ENCODE measurements at places on chromosomes 1 and 21.
A peak's percentile ranks its signal among the peaks of the same experiment; 100 is the strongest.

DNA sequence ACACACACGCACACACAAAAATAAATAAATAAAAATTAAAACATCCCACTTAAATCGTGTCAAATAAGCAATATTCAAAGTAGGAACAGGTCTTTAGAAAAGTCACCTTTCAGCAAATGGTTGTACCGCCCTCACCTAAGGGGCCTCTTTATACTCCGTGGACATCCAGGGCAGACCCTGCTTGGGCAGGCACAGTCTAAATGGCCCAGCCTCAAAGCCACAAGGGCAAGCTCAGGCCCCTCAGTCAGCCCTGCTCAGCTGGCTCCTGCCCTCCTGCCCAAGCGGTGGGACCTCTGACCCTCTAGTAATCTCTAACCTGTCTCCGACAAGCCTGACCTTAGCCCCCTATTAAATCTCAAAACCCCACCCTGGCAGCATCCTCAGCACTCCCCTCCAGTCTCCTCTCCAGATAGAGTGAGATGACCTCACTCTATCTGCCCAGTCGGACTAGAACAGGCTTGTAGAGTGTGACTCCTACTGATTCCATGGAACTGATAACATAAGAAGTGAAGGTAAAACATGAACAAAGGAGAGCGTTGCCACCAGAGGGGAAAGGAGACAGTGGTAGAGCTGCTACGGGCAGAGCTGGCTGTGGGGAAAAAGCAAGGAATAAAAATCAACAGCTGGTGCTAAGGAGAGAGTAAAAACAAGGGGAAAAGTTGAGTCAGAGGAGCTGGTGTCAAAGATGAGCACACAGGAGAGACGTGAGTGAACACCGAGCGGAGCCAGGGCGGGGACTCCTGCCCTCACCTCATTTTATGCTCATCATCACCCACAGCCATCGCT is 36.0 kb downstream of the SIPA1L2 start:
- no peak for DNase-seq

- no peak for DNase-seq
Measured at GRCh38 chr1:39713557-39713956, 22.3 kb upstream of the HPCAL4 start.

- no peak for DNase-seq
Measured at GRCh38 chr1:29096231-29096886, 27.3 kb downstream of the TMEM200B start.

GRCh38 chr1:69777971-69778370 is 210.2 kb downstream of the LRRC7 start:
- no peak for DNase-seq

DNA sequence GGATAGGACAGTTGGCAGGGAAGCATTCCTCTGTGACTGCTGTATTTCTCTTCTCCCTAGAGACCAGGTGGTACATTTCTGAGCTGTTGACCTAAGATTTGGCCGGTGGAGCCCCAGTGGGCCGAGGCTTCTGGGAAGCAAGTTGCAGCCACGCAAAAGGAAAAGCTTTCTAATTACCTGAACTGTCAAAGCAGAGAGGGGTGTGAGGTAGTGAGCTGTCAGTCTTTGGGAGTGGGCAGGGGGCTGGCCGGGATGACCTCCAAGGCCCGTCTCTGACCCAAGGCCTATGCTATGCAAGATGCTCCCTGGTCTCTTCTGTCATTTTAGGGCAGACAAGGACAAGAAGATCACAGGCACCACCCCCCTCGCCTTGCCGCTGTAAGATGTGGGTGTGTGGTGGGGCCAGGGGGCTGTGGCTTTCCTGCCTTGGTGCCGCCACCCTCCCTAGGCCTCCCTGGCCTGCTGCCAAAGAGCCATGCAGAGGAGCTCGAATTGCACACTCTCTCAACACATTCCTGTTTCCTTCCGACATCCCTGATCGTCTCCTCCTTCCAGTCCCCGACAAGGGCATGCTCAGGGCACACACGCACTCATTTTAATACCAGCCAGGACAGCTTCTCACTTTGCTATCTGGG is 7.7 kb downstream of the PADI1 start:
- peak; percentile 73 for DNase-seq

DNA sequence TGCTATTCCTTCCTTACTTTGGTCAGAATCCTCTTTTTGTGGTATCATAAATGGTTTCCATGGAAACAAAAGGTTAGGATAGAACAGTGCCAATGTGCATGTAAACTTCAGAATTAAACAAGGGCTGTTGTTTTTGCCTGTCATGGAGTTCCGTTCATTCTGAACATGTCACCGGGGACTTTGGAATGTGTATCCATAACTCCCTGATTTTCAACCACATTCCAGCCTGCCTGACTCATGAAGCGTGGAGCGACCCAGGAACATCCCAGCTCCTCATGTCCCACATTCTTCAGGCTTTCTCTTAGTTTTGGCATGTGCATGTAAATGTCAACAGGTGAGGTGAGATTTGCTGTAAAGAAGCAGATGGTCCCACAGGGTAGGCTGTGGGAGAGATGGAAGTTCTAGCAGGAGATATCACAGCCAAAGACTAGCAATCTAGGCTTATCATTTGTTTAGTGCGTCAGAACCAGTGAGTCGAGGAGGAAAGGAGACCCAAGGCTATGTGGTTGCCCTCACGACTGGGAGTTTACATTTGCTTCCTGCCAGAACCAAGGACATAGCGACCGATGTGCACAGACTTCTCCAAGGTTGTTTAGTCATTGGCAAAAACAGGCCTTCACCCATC is 23.0 kb upstream of the DNAJC11 start:
- DNase-seq = no peak

- no peak for DNase-seq
Measured at GRCh38 chr1:165686971-165687433, 11.4 kb downstream of the ALDH9A1 start.

- DNase-seq = no peak
Measured at GRCh38 chr1:167500283-167500860, 18.0 kb downstream of the CD247 start.

DNA sequence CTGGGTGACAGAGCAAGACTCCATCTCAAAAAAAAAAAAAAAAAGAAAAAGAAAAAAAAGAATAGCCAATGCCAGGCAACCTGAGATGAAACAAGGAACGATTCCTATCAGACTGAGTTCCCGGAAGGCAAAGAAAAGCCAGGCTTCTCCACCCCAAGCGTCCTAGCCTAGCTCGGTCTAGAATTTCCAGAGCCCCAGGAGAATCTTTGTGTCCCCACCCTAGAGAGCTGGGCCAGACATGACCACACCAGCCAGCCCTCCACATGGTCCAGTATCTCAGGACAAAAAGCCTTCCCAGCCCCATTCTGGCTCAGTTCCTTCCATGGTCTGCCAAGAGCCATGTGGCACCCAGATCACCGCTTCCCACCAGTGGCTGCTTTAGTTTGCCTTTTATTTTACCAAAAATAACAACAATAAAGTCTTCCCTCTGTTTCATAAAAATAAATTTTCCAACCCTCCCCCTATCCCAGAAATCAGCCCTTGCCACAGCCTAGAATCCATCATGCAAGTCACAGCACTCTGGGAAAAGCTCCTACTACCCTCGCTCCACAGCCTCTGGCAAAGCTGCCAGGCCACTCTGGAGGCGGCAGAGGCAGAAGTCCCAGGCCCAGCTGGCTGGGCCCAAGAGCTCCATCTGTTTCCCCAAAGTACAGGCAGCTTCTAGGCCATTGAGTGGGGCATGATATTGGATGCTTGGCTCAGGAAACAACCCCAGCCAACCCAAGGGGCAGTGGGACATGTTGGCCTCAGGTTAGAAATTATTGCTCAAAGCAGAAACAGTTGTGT is 3.5 kb upstream of the MKNK1 start:
- no peak for DNase-seq

DNA sequence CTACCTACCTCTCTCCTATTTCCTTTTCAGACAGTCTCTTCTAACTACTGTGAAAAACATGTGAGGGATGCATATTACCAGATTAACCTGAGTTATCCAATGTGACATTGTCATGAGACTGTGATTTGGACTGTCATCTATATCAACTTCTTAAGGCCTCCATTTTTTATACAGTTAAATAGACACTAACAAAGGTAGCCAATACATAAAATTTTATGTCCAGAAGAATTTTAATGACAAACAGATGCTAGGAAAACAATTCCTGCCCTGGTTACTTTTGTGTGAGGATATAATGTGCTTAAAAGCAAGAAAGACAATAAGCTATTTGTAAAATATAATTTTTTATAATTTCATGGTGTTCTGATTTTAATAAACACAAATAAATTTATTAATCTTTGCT is 136.2 kb downstream of the DPYD start:
- DNase-seq = no peak

GRCh38 chr21:34037009-34037795 is 36.2 kb upstream of the MRPS6 start:
- no peak for DNase-seq

DNA sequence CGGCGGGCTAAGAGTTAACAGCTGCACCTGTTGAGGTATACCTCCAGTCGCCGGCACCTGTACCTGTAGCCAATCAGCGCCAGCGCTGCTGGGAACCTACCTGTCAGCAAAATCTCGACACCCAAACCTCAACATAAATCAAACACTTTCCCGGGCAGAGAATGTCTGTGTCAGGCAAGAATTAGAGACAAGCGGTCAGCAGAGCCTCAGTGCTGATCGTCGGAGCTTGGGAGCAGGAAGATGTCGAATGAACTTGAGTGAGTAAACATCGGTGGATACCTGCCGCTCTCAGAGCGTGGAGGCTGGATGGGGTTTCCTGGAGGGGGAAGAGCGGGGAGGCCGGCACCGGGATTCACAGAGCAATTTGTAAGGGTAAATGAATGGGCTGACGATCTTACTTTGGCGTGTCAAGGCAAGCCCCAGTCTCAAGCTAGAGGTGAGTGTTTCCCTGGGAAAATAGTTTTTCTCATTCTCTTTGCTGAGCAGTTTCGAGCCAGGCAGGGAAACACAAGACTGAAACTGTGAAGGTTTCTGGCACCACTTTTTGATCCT is at the start of gene GRHL3:
GRHL3 (plus strand) TSS at position 46 of the 552 bp plus-strand sequence; CDS start at position 241, 195 bp downstream.
- DNase-seq = peak; percentile 36

GRCh38 chr1:226492426-226493137 is 56.0 kb upstream of the STUM start:
- DNase-seq = no peak

GRCh38 chr1:168419736-168420135 is 124.1 kb downstream of the XCL2 start:
- no peak for DNase-seq

- no peak for DNase-seq
Measured at GRCh38 chr1:20123722-20124455, 4.6 kb upstream of the PLA2G2D start.

GRCh38 chr1:56137521-56138505 is 441.6 kb downstream of the PLPP3 start:
- no peak for DNase-seq

Data from CD4-positive, alpha-beta T cell treated with Interleukin-12 subunit alpha and Interleukin-12 subunit beta, for 1 hour (primary cell).